Nucleus accumbens (tissue), 56 donors: ENCODE measurements at places on chromosomes 3 and 15.

GRCh38 chr3:62636235-62636826, 238.9 kb downstream of the CADPS start:
- no peak for DNase-seq

GRCh38 chr15:90004252-90004651, 3.1 kb downstream of the ZNF710 start:
- DNase-seq = no peak

DNA sequence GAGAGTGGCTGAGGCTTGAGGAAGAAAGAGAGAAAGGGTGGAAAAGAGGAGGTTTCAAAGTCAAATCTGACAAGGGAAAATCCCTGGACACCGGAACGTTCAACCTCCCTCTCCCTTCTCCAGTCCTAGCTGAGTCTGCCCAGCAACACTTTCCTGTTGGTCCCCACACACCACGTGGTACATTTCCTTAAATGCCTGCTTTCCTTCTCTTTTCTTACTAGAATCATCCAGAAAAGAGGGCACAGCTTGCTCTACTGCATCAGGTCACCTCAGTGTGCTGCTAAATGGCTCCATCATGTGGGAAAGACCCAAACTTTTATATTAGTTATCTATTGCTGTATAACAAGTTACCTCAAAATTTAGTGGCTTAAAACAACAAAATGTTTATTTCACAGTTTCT, 181.2 kb downstream of the NECTIN3 start:
- DNase-seq = no peak

DNA sequence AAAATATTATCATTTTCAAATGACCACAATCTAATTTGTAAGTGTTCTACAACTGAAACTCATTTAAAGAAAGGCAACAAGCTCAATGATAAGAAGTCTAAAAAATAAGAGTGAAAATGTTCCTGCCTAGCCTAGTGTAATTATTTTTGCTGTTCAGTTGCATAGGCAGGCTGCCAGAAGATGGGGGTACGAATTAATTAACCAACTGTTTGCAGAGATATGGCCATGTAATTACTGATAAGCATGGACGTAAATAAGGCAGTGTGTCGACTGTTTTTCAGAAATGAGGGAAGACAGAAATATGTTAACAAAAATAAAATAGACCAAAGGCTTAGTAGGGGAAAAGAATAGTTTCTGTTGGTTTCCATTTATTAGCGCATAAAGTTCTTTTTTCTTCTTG, 24.7 kb upstream of the SCAANT1 start:
- DNase-seq = no peak

DNA sequence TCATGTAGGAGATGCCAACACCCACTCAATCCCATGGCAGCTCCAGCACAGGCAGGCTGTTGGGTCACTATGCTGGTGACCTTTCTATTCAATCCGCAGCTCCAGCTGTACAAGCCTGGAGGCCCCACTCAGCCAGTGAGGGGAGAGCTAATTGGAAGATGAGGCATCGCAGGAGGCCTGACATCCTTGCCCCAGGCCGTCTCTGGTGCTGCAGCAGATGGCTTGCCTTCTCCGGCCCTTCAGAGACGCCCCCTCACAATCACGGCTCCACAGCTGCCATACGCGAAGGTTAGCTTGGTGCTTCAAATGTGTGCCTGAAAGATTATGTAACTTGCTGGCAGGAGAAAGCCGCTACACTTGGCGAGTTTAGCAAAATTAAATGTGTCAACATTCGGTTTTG, 104.2 kb upstream of the CLSTN2 start:
- no peak for DNase-seq

GRCh38 chr3:154794814-154795445, 285.2 kb upstream of the MME start:
- no peak for DNase-seq

- no peak for DNase-seq
Observed at GRCh38 chr3:61369678-61370077, 118.4 kb upstream of the FHIT start.

DNA sequence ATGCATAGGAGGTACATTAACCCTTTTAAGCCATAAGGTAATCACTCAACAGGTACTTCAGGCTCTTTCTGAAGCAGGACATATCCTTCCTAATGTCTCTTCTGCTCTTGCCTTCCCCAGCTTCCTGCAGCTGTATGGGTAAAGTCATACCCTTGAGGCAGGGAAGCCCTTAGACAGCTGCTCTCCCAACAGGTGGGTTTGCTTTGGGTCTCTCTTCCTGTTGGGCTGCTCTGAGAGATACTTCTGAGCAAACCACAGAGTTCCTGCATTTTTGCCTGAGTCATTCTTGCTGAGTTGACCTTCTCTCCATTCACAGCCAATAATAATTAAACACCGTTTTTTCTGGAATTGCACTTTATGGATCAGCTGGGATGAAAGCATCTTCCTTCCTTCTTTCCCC, 2.0 kb upstream of the TRAT1 start:
- no peak for DNase-seq

DNA sequence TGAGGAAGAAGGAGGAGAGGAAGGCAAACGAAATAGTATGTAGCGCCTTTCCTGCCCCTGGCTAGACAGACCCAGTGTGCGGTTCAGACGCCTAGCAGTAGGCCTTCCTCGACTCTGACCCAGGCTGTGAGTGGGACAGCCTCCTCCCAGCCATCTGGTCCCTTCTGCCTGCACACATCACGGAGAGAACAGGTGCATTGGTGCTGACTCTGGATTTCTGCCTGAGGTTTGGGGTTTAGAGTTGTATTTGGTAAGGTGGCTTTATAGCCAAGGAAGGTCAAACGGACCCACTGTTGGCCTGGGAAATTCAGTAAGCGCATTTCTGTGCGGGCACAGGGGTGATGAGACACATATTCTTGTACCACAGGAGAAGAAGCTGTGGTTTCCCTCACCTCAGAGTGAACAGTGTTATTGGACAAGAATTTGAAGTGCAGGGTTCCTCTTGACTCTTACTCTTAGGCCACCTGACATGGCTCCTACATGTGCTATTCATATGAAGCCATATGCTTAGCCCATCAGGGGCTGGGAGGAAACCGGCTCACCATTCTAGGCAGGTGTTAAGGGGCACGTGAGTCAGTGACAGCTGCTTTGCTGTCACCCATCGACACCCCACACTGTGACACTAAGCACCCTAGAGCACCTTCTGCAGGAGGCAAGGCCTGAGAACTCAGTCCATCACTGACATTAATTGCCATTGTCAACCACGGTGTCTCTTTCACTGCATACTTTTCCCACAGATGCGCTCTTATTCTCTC, 143.3 kb downstream of the CHDH start:
- no peak for DNase-seq

DNA sequence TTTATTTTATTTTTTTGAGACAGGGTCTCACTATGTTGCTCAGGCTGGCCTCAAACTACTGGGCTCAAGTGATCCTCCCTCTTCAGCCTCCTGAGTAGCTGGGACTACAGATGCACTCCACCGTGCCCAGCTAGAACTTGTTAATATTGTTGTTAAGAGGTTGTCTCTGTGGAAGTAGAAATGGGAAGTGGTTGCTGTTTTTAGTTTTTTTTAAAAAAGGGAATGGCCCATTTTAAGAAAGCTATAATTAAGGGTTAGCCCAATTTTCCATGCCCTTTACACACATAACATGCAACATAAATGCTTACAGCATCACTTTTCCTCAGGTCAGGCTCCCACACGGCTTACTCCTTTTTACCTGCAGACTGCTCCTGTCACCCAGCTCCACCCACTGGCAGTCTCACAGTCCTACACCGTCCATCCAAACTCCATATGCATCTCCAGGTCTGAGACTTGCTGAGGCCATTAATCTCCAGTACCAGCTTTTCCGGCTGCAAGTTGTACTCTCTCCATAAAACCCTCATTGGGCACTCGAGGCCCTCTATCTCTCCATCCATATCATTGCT, 19.8 kb downstream of the MORC1 start:
- DNase-seq = no peak

- no peak for DNase-seq
Observed at GRCh38 chr3:172282850-172283249, 165.4 kb downstream of the GHSR start.

- no peak for DNase-seq
Observed at GRCh38 chr15:76200641-76201105, 110.6 kb downstream of the ETFA start.

- no peak for DNase-seq
Observed at GRCh38 chr15:95324656-95325055, 1005.8 kb upstream of the NR2F2 start.

DNA sequence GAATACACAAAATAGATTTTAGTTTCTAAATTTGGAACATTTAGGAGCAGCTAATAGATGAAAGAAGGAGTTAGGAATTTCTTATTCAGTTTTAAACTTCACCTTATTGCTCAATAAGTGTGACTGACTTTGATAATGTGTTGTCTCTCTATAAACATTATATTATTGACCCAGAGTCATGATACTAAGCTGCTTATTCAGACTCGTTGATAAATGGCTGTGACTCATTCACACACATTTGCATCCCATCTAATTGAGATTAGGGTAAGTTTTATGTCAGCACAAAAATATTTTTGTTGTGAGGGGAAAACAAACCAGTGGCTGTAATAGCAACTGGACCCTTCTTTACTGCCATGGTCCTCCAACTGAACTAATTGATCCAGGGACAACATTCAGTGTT, 137.6 kb downstream of the GOLIM4 start:
- DNase-seq = no peak

DNA sequence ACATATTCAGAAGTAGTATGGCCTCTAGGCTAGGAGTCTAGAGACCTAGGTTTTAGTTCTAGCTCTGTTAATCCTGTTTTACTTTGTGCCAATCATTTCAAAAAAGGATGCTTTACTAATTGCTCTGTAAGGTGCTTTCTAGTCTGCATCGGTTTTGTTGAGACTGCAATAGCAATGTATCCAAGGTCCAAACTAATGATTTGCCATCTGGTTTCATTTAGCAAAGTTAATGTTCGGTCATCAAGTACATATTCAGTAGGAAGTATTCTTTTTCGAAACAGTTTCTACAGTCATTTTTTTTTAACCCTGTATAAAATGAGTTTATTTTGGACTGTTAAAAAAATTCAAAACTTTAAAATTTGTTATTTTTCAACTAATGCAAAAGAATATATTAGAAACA, 2.0 kb upstream of the GALK2 start:
- DNase-seq = no peak

GRCh38 chr15:68984586-68984985, 29.9 kb upstream of the NOX5 start:
- DNase-seq = no peak

- DNase-seq = no peak
Observed at GRCh38 chr3:149403443-149403842, 26.0 kb upstream of the TM4SF1 start.

GRCh38 chr3:158106766-158107471, 699 bp upstream of the SHOX2 start:
- DNase-seq = no peak

- DNase-seq = no peak
Observed at GRCh38 chr3:24736701-24737100, 242.1 kb upstream of the THRB start.

GRCh38 chr3:177589911-177590381, 392.7 kb upstream of the TBL1XR1 start:
- no peak for DNase-seq

DNA sequence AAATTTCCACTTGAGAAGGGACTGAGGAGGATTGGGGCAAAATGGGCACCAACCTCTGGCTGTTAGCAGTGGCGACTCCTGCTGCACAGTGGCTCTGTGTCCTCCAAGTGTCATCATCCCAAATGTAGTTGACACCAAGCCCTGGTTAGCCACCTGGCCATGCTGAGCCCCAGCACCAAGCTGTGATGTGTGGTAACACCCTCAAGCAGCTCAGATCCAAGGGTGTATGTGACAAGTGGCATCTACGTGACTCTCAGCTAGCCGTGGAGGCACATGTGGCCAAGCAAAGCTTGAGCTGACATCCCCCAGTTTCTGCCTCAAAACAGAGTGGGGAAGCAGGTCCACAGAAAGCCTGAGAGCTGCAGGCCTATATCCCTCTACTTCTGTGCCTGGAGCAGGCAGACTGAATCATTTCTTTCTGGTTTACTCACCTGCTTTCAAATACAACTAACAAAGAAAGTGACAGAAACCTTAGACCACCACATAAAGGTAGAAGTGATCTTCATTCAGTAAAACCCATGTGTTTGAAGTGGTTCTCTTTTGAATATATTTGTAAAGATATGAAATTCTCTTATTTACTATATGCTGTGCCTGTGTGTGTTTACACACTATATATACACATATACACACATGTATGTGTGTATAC, 40.0 kb downstream of the FOXP1 start:
- no peak for DNase-seq
